ENCODE measurements at places on chromosomes 2 and 18. TPM values are rescaled to one million over a fixed set of nuclear protein-coding genes. Genes with fewer than 3 reads are reported as not detected.

Gene TSN
- 68.4 TPM for polyA plus RNA-seq

Gene CPLX4
- not detected for polyA plus RNA-seq

Gene MTLN
- polyA plus RNA-seq: 622 TPM

Gene CD28
- 0.09 TPM for polyA plus RNA-seq

Gene SPIRE1
- polyA plus RNA-seq: 22.1 TPM

Gene RESP18
- polyA plus RNA-seq: not detected

Gene RAPH1
- 4.3 TPM for polyA plus RNA-seq

Gene HOXD12
- polyA plus RNA-seq: not detected

Gene RIT2
- not detected for polyA plus RNA-seq

Gene CD302
- 2.7 TPM for polyA plus RNA-seq

Gene CHRNG
- 7.3 TPM for polyA plus RNA-seq

Gene REEP1
- polyA plus RNA-seq: 4.8 TPM

Data from psoas muscle (tissue), 8 donors.